ENCODE measurements at places on chromosomes 3 and 15. TPM values are rescaled to one million over a fixed set of nuclear protein-coding genes. Genes with fewer than 3 reads are reported as not detected.

Gene PP2D1
- not detected for total RNA-seq

DNA sequence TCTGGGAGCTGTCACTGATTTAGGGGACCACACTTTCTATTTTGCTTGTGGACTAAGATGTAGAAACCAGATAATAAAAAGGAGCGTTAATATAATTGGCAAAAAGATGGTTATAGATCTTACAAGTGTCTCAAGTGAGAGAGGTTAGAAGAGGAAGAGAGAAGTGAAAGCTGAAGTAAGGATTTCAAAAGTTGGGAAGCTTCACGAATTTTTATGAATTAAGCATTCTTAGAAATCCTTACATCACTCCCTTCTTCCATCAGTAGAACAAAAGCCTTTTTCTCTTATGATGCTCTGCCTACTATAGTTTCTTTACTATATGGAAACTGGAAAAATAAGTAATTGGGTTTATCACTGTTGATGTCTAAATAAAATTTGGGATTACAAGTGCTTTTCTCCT, 146.5 kb downstream of the FNDC3B start:
- no peak for DNase-seq

Gene ZIC1
- total RNA-seq = not detected

DNA sequence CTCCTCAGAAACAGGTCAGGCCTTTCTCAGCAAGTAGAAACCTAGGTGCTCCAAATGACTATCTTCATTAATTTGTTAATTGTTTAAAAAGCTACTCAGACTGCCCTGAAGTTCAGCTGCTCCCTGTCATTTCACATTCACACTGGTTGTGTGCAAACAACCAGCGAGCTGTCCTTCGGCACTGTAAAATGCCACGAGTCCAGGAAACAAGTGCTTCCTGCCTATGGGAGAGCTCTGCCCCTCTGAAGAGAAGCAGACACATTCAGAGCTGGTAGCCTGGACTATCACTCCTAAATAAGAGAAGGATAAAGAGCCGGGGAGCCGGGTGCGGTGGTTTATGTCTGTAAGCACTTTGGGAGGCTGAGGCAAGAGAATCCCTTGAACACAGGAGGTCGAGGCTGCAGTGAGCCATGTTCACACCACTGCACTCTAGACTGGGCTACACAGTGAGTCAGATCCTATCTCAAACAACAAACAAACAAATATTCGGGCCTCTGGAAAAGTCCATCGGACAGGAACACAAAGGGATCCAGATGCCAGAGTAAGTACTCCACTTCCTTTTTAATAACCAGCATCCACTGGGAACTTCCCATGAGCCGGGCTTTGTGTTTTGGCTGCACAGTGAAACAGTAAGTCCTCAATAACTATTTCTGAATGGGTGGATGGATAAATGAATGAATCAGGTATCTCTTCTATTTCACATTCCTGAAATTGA, 114.4 kb upstream of the WNT5A start:
- DNase-seq = no peak

Gene CSNK1G1
- total RNA-seq = 12.8 TPM

- no peak for DNase-seq
Observed at GRCh38 chr3:23421811-23422516, 218.8 kb downstream of the UBE2E2 start.

GRCh38 chr3:125317761-125318160, 57.4 kb downstream of the ZNF148 start:
- no peak for DNase-seq

Gene ACOX2
- 24.8 TPM for total RNA-seq

Gene LHFPL4
- not detected for total RNA-seq

GRCh38 chr15:96187341-96188305, 142.9 kb upstream of the NR2F2 start:
- DNase-seq = no peak

Gene STRA6
- 0.98 TPM for total RNA-seq

- DNase-seq = no peak
Observed at GRCh38 chr15:47987461-47987860, 133.3 kb upstream of the SLC24A5 start.

DNA sequence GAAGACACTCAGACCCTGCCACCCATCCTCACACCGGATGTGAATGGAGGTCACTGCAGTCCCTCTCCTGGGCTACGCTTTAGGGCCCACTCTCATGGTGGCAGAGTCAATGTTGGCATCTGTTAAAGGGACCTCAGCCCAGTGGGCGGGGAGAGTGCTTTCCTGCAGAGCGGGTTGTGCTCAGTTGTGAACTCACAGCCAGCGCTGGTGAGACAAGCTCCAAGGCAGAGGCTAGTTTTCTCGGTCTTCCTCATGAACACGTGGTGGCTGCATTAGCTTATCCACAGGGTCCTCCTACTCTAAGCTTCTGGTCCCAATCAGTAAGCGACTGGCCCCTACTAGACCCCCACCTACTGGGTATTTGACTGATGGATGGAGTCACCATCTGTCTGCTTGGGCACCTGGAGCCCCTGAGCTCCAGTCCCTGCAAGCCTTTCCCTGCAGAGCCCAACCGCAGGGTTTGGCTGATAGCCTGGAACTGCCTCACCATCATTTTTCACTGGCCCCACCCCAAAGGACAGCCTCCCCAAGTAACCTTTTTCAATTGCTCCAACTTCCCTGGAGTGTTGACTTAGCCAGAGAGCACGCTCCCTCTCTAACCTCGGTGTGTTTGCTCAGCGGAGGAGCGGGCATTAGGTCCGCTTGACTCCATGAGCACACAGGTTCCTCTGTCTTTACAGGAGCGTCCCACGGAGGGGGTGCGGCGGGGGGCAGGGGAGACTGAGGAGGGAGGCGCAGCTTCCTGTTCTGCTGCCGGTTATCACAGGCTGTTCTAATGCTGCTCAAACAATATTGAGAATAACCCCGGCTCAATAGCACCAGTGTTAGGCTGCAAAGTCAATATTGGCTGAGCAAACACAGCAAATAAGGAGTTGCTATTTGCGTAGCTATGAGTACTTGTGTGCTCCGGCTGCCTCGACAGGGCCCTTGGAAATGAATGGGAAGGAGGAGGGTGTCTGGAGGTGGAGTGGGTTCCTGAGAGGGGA, 141.7 kb downstream of the RPLP1 start:
- DNase-seq = no peak

Gene OR5H15
- total RNA-seq = not detected

Gene C3orf38
- 16.0 TPM for total RNA-seq

DNA sequence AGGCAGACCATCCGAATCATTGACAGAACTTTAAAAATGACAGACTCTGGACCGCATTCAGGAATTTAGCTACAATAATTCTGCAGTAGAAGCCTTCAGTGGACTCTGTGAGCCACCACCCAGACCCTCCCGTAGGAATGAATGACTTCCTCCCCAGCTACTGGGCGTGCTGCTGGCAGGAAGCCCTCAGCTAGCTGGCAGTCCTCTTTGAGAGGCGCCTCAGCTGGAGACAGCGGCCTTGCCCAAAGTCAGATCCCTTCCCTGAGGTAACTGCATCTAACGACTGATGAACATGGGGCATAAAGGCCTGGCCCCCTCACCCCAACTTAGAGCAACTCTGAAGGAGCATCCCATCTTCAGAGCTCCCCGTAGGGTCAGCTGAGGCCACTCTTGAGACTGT, 25.8 kb downstream of the CRABP1 start:
- DNase-seq = no peak

- DNase-seq = no peak
Observed at GRCh38 chr3:70621451-70621850, 309.0 kb upstream of the MDFIC2 start.

GRCh38 chr3:197960694-197961581, 921 bp downstream of the LMLN start:
- DNase-seq = peak; percentile 89

DNA sequence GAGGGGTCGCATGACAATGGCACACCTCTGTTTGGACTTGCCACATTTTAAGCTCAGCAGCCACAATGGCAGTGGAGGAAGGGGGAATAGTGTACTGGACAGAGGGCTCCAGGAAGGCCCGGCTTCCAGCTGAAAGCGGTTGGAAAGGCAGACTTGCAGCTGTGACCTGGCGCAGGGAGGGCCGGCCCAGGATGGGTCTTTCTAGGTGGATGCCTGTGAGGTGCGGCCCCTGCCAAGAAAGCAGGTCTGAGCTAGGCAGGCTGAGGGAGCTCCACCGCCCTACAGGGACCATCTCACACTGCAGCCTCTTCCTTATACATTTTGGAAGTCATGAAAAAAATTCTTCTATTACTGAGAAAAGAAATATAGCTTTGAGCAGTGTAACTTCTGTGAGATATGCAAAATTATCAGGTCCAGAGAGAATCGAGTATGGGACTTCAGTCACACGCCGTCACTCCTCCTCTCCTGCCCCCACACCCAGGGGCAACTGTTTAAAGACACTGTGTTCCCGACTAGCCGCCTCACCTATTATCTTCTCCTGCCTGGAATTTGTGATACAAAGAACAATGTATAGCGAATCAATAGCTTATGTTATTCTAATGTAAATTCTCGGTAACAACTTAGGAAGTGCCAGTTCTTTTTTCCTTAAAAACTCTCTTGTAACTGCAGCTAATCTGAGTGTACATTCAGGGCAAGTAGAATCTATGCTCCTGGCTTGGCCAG, 331.0 kb downstream of the OCA2 start:
- no peak for DNase-seq

Gene RHOV
- total RNA-seq = 32.9 TPM

Gene PLSCR2
- total RNA-seq = not detected
